ENCODE measurements at places on chromosomes 1 and 21.

- DNase-seq = no peak
Measured at GRCh38 chr21:45261093-45261492, 26.6 kb downstream of the POFUT2 start.

DNA sequence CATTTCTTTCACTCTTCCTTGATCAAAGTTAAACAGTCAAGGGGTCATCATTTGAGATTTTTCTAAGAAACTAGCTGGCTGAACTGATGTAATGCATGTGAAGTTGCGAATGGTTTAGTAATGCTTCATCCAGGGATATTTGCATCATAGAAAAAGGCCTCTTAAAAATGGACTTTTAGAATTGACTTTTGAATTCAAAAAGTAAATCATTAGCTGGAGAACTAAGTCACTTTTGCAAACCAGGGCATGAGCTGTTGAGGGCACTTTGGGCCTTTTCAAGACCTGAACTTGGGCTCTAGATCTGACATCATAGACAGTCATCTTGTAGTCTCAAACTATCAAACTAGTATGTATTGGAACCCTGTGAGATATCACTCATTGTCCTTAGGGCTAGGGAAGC lies 85.0 kb downstream of the GRIK1 start:
- DNase-seq = no peak

- DNase-seq = no peak
Measured at GRCh38 chr21:33019885-33020557, 5.7 kb upstream of the OLIG2 start.

DNA sequence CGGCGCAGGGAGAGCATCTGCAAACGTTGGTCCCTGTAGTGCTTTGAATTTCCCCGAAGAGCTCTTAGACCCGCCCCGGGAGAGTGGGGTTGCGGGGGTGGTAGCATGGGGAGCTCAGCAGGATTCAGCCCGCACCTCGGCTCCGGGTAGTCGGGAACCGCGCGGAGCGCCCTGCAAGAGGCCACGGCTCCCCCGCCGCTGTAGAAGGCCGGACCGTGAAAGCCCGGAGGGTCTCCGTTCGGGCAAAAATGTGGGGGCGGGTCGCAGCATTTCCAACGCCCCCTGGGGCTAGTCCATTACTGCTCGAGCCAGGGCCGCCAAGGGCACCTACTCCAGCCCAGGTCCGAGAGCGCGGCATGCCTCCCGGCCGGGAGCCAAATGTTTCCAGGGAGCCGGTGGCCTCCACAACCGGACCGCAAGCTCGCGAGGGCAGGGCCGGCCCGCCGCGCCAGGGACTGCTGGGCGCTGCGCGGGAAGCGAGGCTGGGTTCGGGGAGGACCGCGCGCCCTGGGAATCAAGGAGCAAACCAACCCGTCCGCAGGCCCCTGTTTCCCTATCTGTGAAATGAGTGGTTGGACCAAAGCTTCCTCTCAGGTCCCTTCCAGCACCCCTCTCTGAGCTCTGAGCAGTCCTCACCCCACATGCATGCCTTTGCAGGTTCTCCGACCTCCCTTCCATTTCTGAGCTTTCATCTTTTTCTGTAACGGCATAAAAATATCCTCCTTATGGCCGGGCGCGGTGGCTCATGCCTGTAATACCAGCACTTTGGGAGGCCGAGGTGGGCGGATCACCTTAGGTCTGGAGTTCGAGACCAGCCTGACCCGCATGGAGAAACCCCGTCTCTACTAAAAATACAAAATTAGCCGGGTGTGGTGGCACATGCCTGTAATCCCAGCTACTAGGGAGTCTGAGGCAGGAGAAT lies 775 bp upstream of the TMEM63A start:
- no peak for DNase-seq

DNA sequence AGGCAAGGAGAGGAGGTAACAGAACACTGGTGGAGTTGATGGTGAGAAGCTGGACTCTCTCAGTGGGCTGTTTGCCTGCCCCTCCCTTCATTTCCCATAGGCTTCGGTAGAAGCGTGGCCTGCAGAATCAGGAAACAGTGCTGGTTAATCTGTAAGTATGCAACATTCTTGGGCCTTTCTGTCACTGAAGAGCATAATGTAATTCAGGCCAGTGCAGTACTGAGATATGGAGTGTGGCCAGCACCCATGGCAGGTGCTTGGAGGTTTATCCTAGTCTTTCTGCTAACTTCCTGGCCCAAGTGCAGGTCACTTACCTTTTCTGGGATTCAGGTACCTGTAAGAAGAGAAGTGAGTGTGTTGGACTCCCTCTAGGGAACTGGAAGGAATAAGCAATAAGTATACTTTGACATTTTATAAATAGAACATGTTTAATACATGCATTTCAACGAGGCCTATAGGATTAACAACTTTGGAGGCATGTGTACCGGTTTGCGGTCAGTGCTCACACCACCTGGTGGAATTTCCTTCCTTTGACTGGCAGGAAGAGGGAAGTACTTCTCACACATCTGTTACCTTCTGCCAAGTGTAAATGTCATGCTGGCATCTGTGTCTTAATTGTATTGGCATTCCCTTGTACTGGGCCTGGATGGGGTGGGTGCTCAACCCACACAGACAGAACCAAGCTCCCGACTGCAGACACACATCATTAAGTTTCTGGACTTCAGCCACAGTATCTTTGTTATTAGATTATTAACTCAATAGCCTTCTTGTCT lies 105.5 kb downstream of the KIF26B start:
- no peak for DNase-seq

GRCh38 chr1:975365-975764 lies 6.5 kb downstream of the PERM1 start:
- DNase-seq = no peak

All from stimulated activated CD4-positive, alpha-beta T cell treated with anti-CD3 and anti-CD28 coated beads, Interleukin-1b, Interleukin-23, amount 100 ng/mL, for 4 hours (primary cell).